ENCODE measurements at places on chromosomes 12 and 14.

- peaks cover 11% of the 10 kb centered on the region for H3K27me3 ChIP-seq
- no peak overlapping the region for H3K27ac ChIP-seq
- H3K36me3 ChIP-seq, result no peaks in the 10 kb centered on the region
- H3K4me1 ChIP-seq, result peaks cover 10% of the 10 kb centered on the region
Observed at GRCh38 chr12:52331833-52332232, 10.6 kb upstream of the KRT83 start.

- peaks cover 27% of the 10 kb centered on the region for H3K27me3 ChIP-seq
- DNase-seq, result no peak
- H3K36me3 ChIP-seq, result peaks cover 2% of the 10 kb centered on the region
- no peaks in the 10 kb centered on the region for H3K4me1 ChIP-seq
- H3K27ac ChIP-seq, result no peak overlapping the region
Observed at GRCh38 chr12:5078423-5078822, 34.7 kb downstream of the KCNA5 start.

GRCh38 chr12:130431176-130431575 is 93.5 kb downstream of the PIWIL1 start:
- H3K4me3 ChIP-seq, result no peak overlapping the region
- no peaks in the 10 kb centered on the region for H3K4me1 ChIP-seq
- no peaks in the 10 kb centered on the region for H3K36me3 ChIP-seq
- H3K27ac ChIP-seq, result no peak overlapping the region
- no peak for DNase-seq

- DNase-seq, result no peak
- H3K36me3 ChIP-seq, result no peaks in the 10 kb centered on the region
- no peak overlapping the region for H3K4me3 ChIP-seq
- no peaks in the 10 kb centered on the region for H3K27me3 ChIP-seq
- no peak overlapping the region for H3K27ac ChIP-seq
Observed at GRCh38 chr12:18415227-18415626, 153.9 kb downstream of the PIK3C2G start.
